ENCODE measurements at places on chromosomes 13 and 19.

- DNase-seq = no peak
Measured at GRCh38 chr13:34941436-34941834, 635 bp upstream of the NBEA start.

DNA sequence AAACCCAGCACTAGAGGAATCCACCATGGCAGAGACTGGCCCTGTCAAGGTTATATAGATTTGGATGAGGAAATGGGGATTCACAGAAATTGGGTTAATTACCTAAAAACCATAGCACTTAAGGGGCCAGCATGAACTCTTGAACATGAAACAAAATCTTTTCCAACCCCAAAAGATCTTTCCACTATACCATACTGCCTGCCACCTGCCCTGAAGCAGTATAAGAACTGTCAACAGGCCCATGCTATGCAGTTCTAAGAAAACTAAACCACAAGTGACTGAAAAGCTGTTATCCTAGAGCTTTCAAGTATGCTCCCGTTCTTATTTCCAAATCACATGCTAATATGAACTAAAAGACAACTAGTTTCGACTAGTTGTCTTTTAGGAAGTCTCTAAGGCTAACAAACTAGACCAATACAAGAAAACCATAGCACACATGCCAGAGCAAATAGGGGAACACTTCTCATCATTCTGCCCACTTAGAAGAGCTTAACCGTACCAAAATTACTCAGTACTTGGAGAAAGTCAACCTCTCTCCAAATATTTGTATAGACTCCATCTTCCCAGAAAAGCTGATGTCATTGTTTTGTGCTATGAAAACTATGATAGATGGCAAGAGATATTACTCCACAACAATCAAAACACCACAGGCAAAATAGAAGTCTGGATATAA, 27.5 kb downstream of the HSPH1 start:
- DNase-seq = no peak

DNA sequence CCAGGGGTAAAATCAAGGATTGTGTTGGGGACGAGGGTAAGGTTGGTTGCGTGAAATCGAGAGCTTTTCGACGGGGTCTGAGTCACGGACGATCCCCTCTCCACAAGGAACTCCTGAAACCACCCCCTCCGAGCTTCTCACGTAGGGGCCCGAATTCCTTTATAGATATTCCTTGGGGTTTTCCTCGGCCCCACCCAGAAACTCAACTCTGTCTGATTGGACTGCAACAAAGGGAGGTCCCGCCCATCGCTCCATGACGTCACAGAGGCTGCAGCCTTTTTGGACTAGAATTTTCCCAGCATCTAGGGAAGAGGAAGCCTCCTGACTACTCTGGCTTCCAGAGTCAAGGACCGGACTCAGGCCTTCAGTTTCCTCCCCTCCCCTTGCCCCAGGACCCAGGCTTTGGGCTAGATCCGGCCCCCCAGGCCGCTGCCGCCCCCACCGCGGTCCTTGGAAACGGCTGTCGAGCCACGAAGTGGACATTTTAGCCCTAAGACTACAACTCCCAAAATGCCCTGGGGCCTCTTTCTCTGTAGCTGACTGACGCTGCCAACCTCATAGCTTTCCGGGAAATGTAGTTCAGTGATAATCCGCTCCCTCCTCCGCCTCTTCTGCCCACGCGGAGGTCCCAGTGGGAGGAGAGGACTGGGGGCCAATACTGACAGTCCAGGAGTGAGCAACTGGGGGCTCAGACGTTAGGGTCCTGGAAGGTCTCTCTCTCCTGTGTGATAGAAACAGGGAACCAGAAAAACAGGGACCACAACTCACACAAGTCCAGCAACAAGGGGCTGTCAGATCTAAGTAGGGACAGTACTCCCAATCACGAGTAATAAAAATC, at the start of gene IZUMO1:
Gene IZUMO1 (minus strand): TSS at position 172 of the 838 bp plus-strand sequence. CDS start 1,050 bp downstream, outside the sequence.
- no peak for DNase-seq

DNA sequence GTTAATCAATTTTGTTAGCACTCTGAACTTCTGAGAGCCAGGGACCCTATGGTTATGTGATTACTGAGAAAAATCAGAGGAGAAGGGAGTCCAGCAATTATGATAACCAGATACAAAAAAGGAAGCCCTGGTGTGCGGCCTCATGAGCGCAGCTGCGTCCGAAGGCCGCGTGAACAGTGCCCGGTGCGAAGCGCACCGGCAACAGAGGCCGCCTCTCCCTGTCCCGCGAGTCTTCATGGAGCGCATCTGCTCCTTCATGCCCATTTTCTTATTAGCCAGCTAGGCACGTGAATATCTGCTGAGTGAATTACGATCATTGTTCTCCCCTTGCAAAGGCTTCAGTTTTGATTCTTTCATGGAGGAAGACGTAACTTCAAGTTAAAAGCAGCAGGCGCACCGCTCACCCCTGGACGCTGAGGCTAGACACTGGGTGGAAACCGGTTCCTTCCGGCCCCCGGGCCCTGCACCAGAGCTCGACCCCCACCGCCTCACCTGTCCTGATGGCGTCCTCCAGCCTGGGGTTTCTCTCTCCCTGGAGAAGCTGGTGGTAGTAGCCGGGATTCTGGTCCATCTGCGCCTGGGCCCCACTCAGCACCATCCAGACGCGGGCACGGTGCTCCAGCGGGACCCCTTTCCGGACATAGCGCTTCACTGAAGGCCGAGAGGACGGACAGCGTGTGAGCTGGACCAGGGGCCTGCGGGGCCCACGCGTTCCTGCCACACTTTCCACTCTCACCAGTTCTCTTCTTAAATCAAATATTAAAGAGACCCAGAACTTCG, 8.9 kb downstream of the GRTP1 start:
- DNase-seq = no peak

- no peak for DNase-seq
Measured at GRCh38 chr13:51620165-51620983, 36.1 kb downstream of the WDFY2 start.

GRCh38 chr13:61935710-61936109, 520.1 kb upstream of the PCDH20 start:
- no peak for DNase-seq

DNA sequence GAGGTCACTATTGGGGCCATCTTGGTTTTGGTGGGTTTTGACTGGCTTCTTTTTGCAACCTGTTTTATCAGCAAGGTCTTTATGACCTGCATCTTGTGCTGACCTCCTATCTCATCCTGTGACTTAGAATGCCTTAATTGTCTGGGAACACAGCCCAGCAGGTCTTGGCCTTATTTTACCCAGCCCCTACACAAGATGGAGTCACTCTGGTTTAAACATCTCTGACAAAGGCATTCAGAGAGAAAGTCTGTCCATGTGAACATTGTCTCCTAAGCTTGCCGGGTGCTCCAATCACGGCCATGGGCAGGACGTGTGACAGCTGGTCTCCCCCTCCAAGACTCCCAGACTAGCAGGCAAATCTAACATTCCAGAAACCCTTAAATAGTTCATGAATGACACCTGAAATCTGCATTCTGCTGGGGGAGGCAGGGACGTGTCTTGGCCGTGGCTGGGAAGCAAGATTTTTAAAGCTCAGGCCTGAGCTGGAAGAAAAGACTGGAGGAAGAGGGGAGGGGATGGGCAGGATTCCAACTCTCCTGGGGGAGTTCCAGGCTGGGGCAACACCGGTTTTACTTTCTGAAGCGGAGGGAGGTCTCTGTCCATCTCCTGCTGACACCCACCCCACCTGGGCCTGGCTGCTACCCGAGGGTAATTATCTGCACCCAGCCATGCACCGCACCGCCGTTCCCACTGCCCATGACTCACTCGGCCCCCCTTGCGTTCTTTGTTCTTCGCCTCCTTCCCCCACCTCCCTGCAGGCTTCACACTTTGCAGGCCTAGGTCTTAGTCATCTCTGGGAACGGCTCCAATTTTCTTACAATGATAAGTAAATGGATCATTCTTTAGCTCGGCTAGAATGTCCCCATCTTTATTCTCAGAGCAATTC, 11.6 kb upstream of the OR1M1 start:
- no peak for DNase-seq

- DNase-seq = no peak
Measured at GRCh38 chr13:106530980-106531481, 4.4 kb downstream of the EFNB2 start.

- no peak for DNase-seq
Measured at GRCh38 chr13:49113526-49114286, 106.4 kb upstream of the MLNR start.

GRCh38 chr19:42561512-42561911, 33.2 kb downstream of the CEACAM8 start:
- no peak for DNase-seq

GRCh38 chr13:27474751-27475268, 24.4 kb upstream of the MTIF3 start:
- no peak for DNase-seq

GRCh38 chr13:62697701-62698100, 1282.1 kb upstream of the PCDH20 start:
- no peak for DNase-seq

- DNase-seq = peak; percentile 52
Measured at GRCh38 chr19:46748325-46749109, 2.3 kb upstream of the STRN4 start.

DNA sequence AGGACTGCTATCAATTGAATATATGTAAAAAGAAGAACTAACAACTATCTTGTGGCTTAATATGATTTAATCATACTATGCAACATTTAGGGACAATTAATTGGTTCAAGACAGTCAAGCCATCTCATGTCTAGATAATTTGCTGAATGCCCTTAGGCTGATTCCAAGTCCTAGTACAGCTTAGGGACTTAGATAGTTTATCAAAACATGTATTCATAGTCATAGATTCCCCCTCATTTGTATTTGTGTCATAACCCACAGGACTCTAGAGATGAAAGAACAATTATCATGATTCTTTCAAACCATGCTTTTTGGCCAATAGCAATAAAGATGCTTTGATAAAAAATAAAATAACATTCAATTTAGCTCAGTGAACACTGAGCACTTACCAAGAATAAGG, 607.6 kb downstream of the SLITRK1 start:
- DNase-seq = no peak

- DNase-seq = no peak
Measured at GRCh38 chr19:16116067-16116466, 4.4 kb downstream of the RAB8A start.

DNA sequence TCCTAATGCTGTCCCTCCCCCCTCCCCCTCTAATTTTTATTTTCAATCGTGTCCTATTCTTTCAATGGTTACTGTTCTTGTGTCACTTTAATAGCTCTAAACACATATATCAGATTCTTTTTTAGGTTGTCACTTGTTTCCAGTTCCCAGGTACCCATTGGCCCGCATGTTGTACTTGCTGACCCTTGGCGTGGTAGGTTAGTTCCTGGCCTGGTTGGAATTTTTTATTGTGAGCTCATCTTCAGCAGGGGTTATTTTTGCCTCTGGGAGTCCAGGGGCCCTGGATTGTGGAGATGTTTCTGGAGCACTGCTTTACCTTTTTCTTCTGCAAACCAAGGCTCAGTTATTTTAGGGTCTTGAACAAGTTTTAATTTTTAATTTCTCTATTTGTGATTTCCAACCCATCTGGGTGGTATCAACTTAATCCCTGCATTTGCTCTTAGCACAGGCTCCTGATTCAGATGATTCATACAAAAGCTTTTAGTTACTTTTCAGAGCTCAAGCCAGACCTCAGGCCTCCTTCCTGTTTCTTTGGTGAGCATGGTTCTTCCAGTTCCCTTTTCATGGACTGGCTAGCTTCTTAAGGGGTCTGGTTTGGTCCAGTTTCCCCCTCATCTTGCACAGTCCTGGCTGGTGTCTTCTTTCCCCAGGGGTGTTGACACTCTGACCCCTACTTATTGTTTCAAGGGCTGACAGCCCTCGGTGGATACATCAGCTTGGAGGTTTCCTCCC, 220.5 kb downstream of the TM9SF2 start:
- DNase-seq = no peak

- no peak for DNase-seq
Measured at GRCh38 chr19:28009696-28010095, 1203.3 kb downstream of the UQCRFS1 start.

DNA sequence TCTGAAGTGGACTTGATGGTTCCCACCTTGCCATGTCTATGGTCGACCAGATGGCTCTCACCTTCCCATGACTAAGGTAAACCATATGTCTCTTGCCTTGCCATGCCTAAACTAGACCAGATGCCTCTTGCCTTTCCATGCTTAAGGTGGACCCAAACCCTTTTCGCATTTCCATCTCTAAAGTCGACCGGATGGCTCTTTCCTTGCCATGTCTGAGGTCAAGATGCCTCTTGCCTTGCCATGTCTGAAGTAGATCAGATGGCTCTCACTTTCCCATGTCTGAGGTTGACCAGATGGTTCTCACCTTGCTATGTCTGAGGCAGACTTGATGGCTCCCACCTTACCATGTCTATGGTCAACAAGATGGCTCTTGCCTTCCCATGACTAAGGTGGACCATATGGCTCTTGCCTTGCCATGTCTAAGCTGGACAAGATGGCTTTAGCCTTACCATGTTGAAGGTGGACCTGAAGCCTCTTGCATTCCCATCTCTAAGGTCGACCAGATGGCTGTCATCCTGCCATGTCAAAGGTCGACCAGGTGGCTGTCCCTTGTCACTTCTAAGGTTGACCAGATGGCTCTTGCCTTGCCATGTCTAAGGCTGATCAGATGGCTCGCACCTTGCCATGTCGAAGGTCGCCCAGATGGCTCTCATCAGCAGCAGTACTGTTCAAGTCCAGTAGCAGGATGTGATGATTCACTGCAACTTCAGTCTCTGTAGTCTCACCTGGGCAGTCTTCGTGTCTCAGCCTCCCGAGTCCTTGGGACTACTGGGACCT, 1439.4 kb downstream of the UQCRFS1 start:
- no peak for DNase-seq

DNA sequence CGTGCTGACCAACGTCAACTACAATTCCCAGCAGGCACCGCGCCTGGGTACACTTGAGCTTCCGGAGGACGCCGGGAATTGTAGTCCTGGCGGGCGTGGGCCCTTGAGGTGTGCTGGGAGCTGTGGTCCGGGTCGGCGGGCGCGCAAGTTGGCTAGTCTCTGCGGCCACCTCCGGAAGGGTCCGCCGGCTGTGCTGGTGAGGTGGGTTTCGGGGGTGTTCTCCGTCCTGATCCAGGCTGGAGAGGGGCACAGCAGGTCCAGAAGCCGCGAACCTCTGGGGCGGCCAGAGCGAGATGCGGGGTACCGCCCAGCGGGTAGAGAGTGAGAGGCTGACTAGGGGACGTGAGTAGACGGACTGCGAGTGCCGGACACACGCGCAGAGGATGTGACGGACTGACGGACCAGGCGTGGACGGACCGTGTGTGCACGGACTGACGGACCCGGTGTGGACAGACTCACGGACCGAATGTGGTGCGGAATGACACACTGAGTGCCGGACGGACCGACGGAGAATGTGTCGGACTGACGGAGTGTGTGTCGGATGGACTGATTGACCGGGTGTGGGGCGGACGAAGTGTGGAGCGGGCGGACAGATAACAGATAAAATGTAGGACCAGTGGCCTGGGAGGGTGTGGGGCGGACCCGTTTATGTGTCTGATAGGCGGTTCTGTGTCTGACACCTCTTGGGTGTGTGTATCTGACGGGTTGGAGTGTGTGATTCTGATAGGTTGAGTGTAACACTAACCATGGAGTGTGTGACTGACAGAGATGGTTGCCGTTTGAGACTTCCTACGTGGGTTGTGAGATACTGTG, at the start of gene ZSCAN22:
Gene ZSCAN22 (plus strand): TSS at position 81 of the 813 bp plus-strand sequence. CDS start 7,809 bp downstream, outside the sequence.
- DNase-seq = peak; percentile 72

DNA sequence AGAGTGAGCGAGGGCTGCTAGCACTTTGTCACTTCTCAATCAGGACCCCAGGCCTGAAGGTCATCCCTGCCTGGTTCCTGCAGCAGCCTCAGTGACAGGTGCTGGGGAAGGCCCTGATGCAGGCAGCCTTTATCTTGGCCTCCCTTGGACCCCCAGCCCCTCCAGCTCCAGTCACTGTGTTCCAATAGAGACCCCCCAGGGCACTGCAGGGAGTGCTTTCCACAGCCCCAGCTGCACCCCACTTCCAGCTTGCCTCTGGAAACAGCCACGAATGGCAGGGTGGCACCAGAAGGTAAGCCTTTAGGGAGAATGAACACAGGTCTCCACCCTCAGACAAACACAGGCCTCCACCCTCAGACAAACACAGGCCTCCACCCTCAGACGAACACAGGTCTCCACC, 241.6 kb upstream of the SGCG start:
- DNase-seq = no peak

Data from stimulated activated CD4-positive, alpha-beta T cell treated with anti-CD3 and anti-CD28 coated beads, TNF-alpha, amount 100 ng/mL, for 4 hours (primary cell).